ENCODE measurements at places on chromosomes 11 and 22. TPM values are rescaled to one million over a fixed set of nuclear protein-coding genes. Genes with fewer than 3 reads are reported as not detected.
A peak's percentile ranks its signal among the peaks of the same experiment; 100 is the strongest.

PRDX5 gene
- total RNA-seq, result 179 TPM

DNA sequence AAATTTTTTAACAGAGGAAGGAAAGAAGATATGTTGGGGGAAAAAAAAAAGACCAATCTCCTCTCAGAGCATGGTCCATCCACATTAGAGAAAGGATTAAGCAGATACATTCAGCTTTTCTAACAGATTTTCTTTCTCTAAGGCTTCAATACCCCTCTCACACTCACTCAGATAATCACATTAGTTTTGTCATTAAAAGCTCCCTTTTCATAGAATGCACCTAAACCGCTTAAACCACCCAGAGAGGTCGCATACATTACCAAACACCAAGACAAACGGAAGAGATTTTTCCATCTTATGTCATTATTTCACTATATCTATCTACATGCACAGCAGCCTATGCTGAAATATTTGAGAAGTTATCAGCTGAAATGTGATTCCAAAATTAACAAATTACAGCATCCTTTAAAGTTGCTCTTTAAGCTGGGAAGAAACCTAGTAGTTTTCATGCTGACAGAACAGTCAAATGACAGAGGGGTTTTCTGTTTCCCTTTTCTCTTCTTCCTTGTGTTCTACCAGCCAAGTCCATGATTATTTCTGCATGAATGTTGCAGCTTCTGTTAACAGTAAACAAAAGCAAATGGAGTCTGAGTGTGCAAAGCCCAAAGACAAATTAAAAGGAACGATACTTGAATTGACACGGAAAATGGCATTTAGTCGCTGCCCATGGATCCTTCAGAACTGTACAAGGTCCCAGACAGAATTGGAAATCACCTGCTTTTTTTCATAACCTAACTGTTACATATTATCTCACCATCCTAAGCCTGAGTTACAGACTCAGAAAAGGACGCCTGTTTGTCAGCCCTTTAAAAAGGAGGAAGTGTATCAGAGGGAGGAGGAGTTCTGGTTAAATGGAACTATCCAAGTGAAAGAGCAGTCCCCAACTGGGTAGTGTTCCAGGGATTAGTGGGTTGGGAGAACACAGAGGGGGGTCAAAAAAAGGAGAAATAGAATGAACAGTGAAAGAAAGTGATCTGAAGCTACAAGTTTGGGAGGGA, 54.6 kb downstream of the PRCP start:
- H3K27ac ChIP-seq, result no peak overlapping the region
- H3K4me1 ChIP-seq, result no peaks in the 10 kb centered on the region
- no peak for DNase-seq

YPEL1 gene
- total RNA-seq, result 7.2 TPM

DNA sequence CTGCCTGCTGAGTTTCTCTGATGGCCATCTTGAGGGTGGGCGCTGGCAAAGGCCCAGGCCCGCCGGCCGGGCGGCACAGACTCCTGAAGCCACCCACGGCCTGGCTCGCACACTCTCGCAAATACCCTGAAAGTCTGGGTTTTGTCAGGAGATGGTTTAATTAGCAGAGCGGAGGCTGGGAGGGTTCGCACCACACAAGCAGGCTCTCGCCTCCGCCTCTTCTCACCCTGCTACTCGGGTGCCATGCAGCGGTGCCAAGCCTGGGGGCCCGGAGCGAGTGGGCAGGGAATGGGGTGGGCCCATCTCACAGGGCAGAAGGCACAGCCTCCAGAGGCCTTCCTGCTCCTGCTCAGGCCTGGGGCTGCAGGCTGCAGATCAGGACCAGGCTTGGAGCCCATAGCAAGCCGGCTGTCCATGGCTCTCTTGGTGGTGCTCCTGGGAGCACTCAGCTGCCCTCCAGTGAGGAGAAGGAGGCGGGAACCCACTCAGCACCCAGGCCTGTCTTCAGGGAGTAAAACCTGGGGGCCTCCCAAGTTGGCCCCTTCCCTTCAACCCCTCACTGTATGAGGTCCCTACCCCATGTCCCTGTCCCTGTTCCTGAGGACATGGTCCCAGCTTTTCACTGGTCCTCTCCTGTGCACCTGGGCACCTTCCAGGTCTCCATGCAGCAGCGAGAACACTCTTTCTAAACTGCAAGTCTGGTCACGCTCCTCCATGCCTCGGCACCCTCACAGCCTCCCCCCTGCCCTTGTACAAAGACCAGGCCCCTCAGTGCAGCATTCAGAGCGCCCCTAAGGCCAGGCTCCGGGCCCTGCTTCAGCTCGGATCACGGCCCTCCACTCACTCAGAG, 62.0 kb downstream of the FLRT1 start:
- H3K36me3 ChIP-seq, result no peaks in the 10 kb centered on the region
- H3K27ac ChIP-seq, result peak overlapping the region; percentile 8
- peak; percentile 82 for DNase-seq
- H3K4me1 ChIP-seq, result peaks cover 46% of the 10 kb centered on the region
- no peak overlapping the region for H3K4me3 ChIP-seq

DNA sequence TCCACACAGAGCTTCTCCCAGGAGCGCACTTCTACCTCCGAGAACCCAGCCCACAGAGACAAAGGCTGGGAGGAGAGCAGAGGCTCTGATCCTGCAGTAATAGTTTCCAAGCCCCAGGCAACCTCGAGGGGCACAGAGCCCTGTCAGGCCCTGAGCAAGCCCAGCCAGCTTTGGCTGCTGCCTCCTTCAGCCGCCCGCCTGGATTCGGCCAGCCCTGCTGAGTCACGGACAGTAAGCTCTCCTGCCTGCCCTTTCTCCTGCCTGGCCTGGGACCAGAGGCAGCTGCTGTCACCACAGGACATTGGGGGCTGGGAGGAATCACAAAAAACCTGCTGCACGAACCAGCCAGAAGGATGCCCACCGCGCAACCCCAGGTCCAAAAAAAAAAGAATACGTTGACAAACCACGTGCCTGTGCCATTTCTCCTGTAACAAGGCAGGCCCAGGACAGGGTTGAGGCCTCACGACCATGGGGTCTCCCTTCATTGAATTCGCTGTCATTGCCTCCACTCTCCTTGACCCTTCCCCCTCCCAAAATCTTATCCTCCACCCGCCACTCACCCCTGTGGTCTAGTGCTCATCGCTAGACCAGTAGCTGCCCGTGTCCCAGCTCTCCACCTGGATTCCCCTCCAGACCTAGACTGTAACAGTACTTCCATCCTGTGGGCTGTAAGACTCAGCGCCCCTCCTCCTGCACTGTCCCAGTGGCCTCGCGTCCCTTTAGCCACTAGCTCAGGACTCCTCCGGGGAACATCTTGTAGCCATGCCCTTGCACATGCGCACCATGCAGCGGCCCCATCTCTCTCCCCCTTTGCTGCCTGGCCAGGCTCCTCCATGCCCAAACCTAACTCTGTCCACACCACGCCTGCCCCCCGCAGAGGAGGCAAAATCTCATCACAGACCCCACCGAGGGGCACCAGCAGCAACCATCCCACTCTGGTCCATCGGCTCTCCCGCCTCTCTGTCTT, 7.4 kb upstream of the SLC22A12 start:
- no peak overlapping the region for H3K4me3 ChIP-seq
- no peaks in the 10 kb centered on the region for H3K36me3 ChIP-seq
- H3K4me1 ChIP-seq, result no peaks in the 10 kb centered on the region

DNA sequence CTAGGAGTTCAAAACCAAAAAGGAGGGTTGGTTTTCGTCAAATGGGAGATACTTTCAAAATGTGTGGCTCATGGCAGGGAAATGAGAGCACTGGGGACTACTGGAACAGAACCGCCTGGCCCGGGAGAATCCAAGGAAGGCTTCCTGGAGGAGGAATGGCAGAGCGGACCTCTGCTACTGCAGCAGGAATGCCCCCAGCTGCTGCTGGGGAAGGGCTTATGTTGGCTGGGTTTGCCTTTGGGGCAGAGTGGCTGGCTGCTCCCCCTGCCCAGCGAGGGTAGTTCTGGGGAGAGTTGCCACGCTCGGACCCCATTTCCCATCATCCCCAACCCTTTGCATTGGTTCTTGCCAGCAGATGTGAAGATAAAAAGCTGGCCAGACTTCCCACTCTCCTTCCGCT, 10.6 kb upstream of the APOBEC3A start:
- DNase-seq, result peak; percentile 28
- H3K36me3 ChIP-seq, result no peaks in the 10 kb centered on the region
- H3K27ac ChIP-seq, result no peak overlapping the region

DNA sequence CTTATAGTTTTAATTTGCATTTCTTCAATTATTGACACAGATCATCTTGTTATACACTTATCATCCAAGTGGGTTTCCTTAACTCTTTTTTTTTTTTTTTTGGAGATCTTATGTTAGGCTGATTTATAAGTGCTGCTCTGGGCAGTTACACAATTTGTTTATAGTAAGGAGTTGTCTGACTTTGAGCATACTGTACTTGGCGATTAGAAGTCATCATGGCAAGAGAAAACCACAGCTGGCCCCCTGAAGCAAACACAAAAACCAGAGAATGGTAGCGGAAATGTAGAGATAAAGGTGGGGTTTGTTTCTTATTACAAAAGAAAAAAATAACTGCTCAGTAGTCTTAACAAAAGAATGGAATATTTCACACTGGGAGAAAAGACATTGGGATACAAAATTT, 292.6 kb downstream of the SWAP70 start:
- no peak overlapping the region for H3K4me3 ChIP-seq
- no peak for DNase-seq
- H3K27ac ChIP-seq, result no peak overlapping the region
- no peaks in the 10 kb centered on the region for H3K4me1 ChIP-seq
- H3K36me3 ChIP-seq, result peaks cover 28% of the 10 kb centered on the region

DNA sequence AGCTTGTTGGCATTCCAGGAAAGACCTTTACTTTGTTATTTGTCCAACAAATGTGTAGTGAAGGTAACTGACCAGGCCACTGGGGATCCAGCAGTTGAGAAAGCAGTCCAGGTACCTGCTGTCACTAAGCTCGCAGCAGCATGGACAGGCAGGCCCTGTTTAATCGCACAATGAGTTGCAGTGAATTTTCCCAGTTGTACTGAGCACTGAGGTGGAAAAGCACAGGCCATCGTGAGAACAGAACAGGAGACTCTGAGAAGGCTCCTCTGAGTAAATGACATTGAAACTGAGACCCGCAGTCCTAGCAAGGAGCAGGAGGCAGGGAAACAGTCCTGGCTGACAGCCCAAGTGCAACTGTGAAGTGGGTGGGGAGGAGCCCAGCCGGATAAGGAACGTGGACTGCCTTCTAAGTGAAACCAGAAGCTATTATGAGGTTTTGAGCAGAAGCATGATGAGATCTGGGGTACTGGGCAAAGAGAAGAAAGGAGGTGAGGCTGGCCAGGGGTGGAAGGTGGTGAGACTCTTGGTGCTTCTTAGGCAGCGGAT, 39.8 kb upstream of the CDON start:
- no peak for DNase-seq
- H3K27ac ChIP-seq, result peak overlapping the region; percentile 67
- no peaks in the 10 kb centered on the region for H3K4me1 ChIP-seq
- H3K4me3 ChIP-seq, result no peak overlapping the region

GRCh38 chr11:31806186-31806927, 4.8 kb downstream of the PAX6 start:
- H3K4me3 ChIP-seq, result no peak overlapping the region
- H3K4me1 ChIP-seq, result peaks cover 48% of the 10 kb centered on the region
- H3K27me3 ChIP-seq, result peaks cover 100% of the 10 kb centered on the region

- no peak overlapping the region for H3K4me3 ChIP-seq
- no peaks in the 10 kb centered on the region for H3K4me1 ChIP-seq
- H3K36me3 ChIP-seq, result no peaks in the 10 kb centered on the region
- no peak overlapping the region for H3K27ac ChIP-seq
These were observed 100.8 kb downstream of the LDLRAD3 start for GRCh38 chr11:36044636-36045035.

DNA sequence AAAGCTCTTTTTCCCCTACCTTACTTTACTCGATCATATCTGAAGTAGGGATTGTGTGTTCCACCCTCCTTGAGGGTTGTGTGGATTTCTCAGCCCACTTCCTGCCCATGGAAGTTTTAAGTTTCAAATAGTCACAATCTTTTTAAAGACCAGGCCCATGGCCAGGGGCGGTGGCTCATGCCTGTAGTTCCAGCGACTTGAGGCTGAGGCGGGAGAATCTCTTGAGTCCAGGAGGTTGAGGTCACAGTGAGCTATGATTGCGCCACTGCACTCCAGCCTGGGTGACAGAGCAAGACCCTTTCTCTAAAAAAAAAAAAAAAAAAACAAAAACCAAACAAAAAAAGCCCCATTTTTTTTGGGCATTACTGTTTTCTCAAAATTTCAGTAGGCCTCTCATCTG, 36.3 kb upstream of the LRRC10B start:
- H3K4me1 ChIP-seq, result peaks cover 28% of the 10 kb centered on the region
- H3K27me3 ChIP-seq, result no peaks in the 10 kb centered on the region
- peak; percentile 85 for DNase-seq
- H3K4me3 ChIP-seq, result no peak overlapping the region

DNA sequence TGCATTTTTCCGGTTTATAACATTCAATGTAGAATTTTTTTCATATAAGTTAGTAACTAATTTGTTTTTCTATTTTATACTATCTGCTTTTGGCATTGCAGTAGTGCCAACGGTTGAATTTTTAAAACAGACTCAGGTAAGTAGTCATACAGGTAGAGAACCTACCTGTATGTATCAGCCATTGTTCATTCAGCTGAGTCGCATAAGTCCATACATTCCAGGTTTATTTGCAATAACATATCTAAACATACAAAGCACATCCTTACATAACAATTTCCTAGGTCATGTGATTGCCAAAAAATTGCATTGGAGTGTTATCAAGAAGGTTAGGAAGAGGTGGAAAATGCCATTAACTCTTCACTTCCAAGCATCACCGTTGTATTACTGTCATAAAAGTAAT, 1059.3 kb upstream of the CNTN5 start:
- no peak for DNase-seq
- no peaks in the 10 kb centered on the region for H3K27me3 ChIP-seq
- H3K36me3 ChIP-seq, result no peaks in the 10 kb centered on the region
- no peaks in the 10 kb centered on the region for H3K4me1 ChIP-seq
- H3K4me3 ChIP-seq, result no peak overlapping the region

GRCh38 chr11:45918331-45918941, 759 bp upstream of the PEX16 start:
- peak overlapping the region; percentile 91 for H3K27ac ChIP-seq
- H3K4me1 ChIP-seq, result peaks cover 27% of the 10 kb centered on the region
- DNase-seq, result peak; percentile 94

DNA sequence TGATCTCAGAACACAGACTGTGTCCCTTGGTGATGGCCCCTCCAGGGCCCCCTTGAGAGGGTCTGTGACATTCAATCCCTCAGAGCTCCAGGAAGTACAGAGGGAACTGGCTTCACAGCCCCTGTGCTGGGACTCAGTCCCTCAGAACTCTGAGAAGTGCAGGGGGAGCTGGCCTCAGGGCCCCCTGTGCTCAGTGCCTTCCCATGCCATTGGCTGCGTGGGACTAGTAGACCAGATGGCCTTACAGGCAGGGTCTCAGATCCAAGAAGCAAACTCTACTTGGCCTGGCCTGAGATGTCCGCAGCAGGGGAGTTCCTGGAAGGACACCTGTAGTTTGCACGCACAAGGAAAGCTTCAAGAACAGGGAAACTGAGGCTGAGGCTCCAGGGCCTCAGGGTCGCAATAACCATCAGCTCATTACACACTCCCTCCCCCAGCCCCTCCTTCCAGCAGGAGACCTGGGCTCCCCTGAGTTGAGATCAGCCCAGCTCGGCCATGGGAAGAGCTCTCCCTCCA, 138.4 kb downstream of the BRD1 start:
- DNase-seq, result no peak
- H3K4me1 ChIP-seq, result no peaks in the 10 kb centered on the region
- H3K27me3 ChIP-seq, result no peaks in the 10 kb centered on the region
- no peak overlapping the region for H3K27ac ChIP-seq
- no peak overlapping the region for H3K4me3 ChIP-seq

NELL1 gene
- total RNA-seq, result 0.55 TPM
